MCF 10A (cell line): ENCODE measurements at places on chromosomes 1 and 21. TPM values are rescaled to one million over a fixed set of nuclear protein-coding genes. Genes with fewer than 3 reads are reported as not detected.

LAD1 gene
- total RNA-seq, result 21.4 and 40.9 TPM in 2 replicates

DNA sequence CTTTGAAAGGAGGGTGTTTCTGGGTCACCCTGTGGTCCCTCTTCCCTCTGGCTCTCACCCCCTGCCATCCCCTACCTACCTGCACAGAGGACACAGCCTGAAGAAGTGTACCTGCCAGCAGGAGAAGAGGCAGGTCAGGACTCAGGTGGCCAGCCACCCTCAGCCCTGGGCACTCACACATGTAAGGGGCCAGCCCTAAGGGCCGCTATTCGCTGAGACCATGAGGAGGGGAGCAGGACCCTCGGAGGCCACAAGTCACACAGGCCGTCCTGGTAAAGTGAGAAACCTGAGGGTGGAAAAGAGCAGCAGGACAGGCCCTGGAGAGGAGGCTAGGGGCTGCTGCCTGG lies 1.2 kb downstream of the ZNF692 start:
- DNase-seq, result no peak

CD84 gene
- total RNA-seq, result not detected in 2 replicates

DNA sequence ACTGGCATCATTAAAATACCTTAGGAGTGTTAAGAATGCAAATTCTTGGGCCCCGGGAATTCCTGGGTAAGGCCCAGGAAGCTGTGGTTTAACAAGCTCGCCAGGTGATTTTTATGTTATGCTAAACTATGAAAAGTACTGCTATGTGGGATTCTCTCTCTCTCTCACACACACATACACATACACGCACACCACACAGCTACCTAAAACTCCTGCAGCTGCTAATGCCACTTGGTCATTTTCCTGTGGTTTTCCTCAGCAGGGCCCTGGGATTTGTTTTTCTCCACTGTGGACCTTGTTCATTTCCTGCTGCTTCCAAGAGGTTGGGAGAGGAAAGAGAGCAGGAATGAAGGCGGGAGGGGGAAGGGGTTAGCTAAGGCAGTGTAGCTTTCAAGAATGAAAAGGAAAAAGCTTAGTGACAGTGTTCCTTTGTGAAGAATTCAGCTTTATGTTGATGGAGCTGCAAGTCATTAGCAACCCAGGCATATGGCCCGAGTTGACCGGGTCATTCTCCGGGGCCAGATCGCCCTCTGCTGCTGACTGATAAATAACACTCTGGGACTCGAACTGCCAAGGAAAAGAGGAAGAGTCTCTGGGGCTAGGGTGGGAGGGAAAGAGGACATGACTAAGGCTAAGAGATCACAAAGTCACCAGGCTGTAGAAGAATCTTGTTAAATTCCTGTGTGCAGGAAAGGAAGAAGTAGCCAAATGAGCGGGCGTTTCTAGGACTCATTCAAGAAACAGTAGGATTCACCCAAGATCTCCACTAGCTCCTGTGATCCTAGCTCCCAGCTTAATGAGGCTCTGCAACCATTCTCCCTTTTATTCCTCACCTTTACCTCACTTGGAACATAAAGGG lies 30.5 kb upstream of the LRIG2 start:
- DNase-seq, result peak; percentile 85

TNFAIP8L2 gene
- total RNA-seq, result not detected in 2 replicates

DNA sequence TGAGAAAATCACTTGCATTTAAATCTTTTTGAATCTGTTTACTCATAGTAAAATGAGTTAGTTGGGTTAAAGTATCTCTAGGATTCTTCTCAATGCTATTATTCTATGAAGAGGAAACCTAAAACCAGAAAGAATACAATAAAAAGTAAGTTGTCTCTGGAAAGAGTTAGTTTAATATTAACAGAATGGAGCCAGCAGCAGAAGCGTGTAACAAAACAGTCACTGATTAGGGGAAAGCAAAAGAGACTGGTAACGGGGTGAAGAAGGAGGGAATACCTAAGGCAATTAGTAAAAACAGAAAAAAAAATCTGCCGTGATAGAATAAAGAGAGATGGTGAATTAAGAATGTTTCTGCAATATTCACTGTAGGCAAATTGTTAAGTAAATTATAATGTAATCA lies 60.0 kb downstream of the NRDC start:
- no peak for DNase-seq

GRCh38 chr1:5994713-5995621 lies 2.7 kb upstream of the NPHP4 start:
- no peak for DNase-seq

SLAMF9 gene
- total RNA-seq, result not detected in 2 replicates

GRCh38 chr1:40386359-40386723 lies 12.8 kb downstream of the SMAP2 start:
- no peak for DNase-seq
